ENCODE measurements at places on chromosomes 5 and 9.

DNA sequence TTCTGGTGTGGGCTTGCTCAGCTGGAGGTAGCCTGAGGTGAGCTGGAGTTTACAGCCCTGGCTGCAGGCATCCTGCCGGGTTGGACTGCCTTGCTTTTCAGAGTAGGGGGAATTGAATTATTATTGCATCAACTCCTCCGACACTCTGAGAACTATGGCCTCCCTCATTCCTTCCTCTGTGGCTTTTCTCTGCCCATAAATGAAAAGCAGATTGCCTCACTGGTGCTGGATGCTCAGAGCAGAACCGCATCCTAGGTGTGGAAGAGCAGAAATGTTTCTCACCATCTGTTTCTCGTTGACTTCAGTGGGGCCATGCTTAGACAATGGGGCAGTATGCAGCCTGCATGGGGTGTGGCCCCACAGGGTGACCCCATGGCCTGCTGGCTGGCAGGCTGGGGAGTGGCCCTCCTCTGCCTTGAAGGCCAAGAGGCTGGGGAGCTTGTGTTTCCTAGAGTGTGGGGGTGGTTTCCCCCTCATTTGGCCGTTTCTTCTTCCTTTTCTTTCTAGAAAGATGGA is 27.3 kb upstream of the TGFBI start:
- no peak for DNase-seq

- no peak for DNase-seq
Measured at GRCh38 chr9:77544546-77544945, 103.6 kb downstream of the GNA14 start.

DNA sequence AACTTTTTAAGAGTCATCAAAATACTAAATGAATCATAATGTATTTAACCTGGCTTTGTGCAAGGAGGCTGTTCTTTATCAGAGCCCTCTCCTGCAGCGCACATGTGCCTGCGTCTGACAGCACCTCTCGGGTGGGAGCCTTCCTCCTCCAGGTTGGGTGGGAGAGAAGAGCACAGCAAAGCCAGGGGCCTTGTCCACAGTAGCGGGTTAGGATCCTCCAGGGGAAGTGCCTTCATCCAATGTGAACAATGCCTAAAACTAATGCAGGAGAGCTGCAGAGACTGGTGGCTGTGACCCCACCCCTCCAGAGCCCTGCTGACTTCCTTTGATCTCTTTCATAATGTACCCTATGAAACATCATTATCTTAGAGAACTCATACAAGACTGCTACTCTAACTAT is 10.2 kb downstream of the UBE2QL1 start:
- no peak for DNase-seq

DNA sequence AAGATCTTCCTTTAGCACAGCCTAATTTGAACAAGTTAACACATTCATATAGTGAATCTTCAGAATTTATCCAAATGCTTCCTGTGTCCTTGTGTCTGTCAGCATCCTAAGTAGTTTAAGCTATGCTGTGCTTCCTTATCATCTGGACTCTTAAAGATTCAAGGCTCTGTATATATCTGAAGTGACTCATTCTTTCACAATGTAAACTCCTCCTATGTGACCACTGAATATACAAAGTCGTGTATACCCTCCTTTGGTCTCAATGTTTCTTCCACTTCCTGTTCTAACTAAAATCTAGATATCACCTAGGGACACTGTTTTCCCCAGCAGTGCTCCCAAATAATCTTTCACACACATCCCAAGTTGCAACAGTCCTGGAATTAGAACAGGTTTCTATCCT is 935.7 kb upstream of the NUDT12 start:
- no peak for DNase-seq

- no peak for DNase-seq
Measured at GRCh38 chr9:119339056-119339455, 30.2 kb downstream of the BRINP1 start.

DNA sequence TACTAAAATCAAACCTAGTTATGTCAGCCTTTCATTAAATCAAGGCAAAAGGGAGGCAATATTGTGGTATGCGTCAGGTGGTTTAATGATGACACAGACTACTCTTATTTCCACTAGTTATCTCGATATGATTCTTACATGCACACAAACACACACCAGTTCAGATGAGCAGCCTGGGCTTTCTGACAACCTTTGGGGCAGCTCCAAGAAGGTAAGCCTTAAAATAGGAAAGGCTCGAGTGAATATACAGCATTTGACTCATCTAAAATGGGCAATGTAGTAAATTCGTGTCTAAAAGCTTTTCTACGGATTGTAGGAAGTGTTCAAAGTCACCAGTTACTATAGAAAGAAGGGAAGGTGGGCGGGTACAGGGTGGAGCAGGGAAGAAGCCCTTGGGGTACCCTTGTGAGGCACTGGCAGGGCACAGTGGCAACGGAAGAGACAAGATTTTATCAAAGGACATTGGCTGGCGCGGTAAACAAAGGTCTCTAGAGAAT is 1.9 kb downstream of the ANKH start:
- peak; percentile 81 for DNase-seq

- no peak for DNase-seq
Measured at GRCh38 chr9:92590377-92590776, 54.6 kb upstream of the ECM2 start.

DNA sequence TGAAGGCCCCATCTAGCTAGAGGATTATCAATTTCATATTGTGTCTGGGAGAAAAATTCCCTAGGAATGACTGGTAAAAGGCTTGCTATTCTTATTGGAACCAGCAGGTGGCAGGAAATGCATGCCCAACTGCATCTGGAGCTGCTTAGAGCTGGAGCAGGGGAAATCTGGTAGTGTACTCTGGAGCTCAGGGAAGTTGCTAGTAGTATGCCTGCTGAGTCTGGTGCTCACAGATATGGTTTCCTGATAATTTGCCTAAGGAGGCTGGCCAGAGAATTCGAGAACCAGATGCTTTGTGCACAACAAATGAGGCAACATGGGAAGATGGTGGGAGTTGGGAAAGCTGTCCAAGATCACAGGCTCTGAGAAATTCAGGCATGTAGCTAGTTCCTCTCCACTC is 53.7 kb downstream of the G3BP1 start:
- DNase-seq: peak; percentile 36

GRCh38 chr5:77946381-77947040 is 170.4 kb upstream of the TBCA start:
- no peak for DNase-seq

GRCh38 chr5:35059251-35059650 is 11.5 kb upstream of the AGXT2 start:
- no peak for DNase-seq

DNA sequence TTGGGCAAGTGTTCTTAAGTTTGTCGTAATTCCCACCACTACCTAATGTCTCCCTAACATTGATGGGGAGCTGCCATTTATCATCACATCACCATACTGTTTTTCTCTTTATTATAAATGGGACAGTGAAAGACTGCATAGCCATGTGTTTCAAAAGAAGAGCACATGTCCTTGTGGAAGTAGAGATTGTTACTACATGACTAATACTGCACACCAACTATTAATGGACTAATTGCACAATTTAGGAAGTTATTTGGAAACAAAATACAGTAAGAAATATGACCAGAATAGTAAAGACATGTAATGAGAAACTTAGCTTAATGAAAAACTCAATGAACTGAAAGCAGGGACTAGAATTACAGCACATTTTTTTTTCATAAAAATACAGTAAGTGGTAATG is 12.0 kb upstream of the ELOVL7 start:
- no peak for DNase-seq

DNA sequence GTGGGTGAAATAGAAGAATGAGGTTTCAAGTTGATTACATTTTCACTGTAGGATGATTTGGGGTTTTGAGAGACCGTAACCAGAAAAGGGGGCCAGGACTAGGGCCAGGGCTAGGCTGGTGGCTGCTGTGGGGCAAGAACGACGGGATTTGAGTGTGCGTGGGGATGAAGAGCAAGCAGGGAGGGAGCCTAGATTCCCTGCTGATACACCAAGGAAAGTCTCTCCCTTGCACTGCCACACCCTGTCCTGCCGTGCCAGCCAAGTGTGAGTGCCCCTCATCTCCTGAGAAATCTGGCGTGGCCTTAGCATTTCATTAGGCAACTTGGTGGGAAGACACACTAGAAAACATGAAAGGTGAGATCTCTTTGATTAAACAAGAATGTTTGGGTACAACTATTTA is 42.6 kb downstream of the RAI14 start:
- DNase-seq: no peak

DNA sequence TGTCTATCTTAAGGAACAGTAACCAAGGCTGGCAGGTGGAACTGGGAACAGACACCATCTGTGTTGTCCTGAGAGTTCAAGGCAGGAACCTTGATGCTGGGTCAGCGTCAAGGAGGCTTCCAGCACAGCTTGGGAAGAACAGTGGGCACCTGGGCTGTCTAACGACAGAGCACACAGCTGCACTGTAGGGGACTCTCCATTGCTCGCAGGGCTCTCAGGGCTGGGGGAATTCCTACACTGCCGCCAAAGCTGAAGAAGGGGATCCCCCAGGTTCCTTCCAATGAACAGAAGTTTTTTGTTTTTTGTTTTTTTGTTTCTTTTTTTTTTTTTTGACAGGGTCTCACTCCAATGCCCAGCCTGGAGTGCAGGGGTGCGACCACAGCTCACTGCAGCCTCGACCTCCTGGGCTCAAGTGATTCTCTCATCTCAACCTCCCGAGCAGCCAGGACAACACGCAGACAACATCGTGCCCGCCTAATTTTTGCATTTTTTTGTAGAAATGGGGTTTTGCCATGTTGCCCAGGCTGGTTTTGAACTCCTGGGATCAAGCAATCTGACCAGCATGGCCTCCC is 81.9 kb downstream of the PTPN3 start:
- peak; percentile 35 for DNase-seq

DNA sequence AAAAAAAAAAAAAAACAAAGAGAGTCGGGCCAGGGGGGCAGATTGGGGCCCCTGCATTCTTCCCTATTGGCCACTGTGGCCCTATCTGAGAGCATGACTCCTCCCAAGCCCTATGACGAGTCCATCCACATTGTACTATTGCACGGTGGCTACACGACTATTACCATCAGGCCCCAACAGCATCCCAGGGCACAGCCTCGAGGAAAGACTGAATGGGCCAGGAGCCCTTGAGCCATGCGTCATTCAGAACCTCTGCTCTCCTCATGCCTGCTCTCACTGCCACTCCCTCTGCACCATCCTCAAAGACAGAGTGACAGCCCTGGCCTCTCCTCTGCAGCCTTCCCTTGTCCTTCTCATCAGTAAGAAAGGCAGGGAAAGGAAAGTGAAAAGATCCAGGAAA is 20.2 kb upstream of the ORM1 start:
- no peak for DNase-seq

DNA sequence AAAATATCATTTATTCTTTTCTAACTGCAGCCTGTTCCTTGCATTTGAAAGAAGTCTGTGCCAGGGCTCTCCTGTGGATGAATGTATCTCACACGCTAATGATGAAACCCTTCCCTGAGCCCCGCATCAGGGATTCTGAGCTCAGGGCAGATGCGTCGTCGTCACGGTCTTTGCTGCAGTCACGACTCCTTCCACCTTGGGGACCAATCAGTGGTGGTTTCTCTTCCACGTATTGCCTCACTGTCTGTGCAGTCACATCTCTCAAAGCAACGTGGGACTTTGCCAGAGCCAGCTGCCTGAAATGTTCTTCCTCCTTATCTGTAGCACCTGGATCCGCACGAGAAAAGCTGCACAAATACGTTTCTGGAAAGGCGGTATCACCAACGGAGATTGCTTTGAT is 13.9 kb upstream of the UBE2QL1 start:
- DNase-seq: no peak

- DNase-seq: no peak
Measured at GRCh38 chr9:14147738-14148137, 166.2 kb downstream of the NFIB start.

DNA sequence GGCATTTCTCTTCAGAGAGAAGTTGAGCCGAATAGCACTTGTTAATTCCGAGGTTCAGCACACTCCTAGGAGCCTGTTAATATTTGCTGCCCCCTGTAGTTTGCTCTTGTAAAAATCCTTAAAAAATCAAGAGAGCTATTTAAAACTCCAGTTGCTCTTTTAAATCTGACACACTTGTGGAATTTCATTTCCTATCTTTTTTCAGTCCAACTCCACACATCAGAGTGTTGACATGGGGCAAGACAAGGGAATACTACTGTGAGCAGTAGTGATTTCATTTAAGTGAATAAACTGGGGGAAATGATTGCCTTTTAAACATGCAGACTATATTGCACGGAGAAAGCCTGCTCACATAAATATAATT is 1096.3 kb upstream of the DMAC1 start:
- DNase-seq: peak; percentile 16

DNA sequence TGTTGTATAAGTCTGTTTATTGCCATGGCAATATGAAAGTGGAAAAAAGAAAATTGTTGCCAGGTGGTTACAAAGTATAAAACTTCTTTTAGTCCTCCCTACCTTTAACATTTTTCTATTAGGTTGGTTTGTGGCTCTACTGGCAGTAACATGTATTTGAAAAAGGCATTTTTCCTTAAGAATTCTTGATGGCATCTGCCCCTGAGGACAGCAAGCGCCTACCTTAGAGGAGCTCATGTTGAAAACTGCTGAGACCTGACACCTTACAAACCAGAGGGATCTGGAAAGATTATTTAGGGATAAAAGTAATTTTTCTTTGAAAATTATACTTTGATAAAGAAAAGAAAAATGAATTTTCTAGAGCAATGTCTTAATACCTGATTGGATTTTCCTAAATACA is 208.1 kb downstream of the CAVIN4 start:
- DNase-seq: no peak

DNA sequence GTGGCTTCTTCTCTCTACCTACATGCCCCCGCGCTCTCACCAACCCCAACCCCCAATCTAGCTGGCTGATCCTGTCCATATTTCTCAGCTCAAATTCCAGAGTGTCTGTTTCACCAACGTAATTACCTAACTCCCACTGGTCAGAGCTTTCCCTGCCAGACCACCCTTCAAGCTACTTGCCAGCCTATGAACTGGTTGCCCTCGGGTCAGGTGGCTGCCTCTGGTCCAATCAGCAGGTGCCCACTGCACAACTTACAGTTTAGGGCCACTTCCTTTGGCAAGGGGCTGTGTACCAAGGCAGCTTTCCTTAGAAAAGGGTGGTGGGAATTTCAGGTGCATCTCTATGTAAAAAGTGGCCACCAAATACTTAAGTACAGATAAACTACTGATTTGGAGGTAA is 92.2 kb upstream of the SLC30A5 start:
- DNase-seq: no peak

- DNase-seq: no peak
Measured at GRCh38 chr9:11874414-11874813, 818.8 kb upstream of the TYRP1 start.

DNA sequence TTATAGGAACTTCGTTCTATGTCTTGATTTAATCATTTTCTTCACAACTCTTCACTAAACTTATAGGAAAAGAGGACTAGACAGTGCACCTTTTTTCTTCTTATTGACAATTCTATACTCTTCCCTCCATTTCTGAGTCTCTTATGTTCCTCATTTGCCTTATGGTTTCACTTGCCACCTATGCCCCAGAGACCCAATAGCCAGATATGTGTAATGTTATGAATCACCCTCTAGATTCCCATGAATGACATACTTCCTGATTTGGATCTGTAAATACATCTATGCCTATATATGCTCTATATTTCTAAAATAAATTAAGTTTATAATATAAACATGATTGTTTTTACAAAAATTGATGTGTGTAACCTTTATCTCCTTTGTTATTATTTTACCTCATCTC is 514.1 kb upstream of the MEF2C start:
- no peak for DNase-seq

- no peak for DNase-seq
Measured at GRCh38 chr5:21806943-21807342, 1046.2 kb downstream of the CDH12 start.

GRCh38 chr9:124593651-124594058 is 86.5 kb upstream of the NR5A1 start:
- no peak for DNase-seq

- no peak for DNase-seq
Measured at GRCh38 chr5:61479850-61480614, 148.0 kb downstream of the ZSWIM6 start.

All from activated CD4-positive, alpha-beta T cell treated with anti-CD3 and anti-CD28 coated beads, Interleukin-10, Interleukin-2, amounts not matched to agents 100 ng/mL and 50 ng/mL, durations not matched to agents 16 hours and 8 hours (primary cell).